Epithelial cell of prostate (primary cell): ENCODE measurements at places on chromosomes 11 and 22.

- no peak for DNase-seq
These were observed 19.4 kb upstream of the MYO18B start for GRCh38 chr22:25722626-25723025.

DNA sequence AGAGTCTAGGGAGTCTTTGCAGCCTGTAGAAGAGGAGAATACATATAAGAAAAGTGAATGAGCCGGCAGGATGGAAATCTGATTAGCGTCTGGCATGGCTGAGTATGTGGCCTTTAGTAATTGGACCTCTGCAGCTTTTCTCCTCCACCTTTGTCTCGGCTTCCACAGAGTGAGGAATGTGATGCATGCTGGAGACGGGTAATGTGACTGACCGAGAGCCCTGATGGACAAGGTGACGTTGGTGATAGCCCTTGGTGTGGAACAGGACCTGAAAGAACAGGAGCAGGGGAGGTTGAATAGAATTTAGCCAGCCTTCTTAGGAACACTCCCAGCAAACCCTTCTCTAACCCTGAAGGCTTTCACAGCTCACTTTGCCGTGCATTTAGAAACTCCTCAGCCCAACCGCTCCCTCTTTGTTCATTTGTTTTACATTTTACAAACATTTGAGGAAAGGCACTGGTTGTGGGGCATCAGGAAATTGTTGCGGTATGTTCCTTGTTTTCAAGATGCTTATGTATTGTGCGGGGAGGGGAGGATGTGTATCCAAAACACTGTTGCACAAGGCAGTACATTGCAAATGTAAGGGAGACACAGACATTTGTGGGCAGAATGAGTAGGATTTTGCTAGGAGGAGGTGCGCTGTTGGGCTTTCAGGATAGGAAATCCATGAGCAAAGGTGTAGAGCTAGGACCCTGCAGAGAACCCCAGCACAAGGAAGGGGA is 6.9 kb downstream of the GTPBP1 start:
- no peak for DNase-seq

GRCh38 chr11:100581318-100581717 is 105.8 kb upstream of the ARHGAP42 start:
- no peak for DNase-seq

- DNase-seq, result no peak
These were observed at the start of gene USH1C for GRCh38 chr11:17544181-17544622. Gene USH1C (minus strand): TSS chr11:17544416. CDS start chr11:17544307, 109 bp downstream.

GRCh38 chr11:36407356-36407755 is 102.7 kb downstream of the TRAF6 start:
- DNase-seq, result no peak

GRCh38 chr22:44884968-44885805 is 124.6 kb downstream of the PHF21B start:
- DNase-seq, result no peak

DNA sequence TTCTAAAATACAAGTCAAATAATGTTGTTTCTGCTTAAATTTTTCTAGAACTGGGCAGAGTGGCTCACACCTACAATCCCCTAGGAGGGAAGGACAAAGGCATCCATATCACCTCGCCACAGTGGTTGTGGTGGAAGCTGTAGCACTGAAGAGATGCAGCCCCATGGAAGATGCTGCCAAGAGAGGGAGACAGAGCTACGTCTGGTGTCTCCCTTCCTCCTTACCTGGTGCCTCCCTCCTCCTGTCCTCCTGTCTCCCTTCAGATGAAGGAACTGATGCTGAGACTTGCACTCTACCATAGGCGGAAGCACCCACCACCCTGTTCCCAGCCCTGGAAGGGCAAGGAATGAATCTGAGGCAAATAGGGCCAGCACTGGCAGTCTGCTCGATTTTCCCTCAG is 22.3 kb downstream of the MMP27 start:
- no peak for DNase-seq

GRCh38 chr11:8354622-8355415 is 91.1 kb upstream of the LMO1 start:
- no peak for DNase-seq

DNA sequence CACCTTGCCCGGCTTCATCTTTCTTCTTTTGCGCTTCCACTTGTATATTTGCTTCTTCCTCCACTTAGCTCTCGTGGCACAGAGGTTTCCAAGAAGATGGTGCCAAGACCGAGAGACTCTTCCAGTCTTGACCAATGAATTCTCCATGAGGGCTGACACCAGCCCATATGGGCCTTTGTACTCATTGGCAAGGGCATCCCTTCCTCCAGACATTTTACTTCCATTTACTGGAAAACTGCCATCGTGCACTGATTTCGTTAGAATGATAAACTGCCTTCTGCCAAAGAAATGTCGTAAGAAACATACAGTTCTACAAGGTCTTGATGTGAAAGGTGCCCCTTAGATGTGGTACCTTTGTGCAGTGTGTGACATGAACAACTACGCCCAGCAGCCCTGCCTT is 4.7 kb upstream of the MIEF1 start:
- no peak for DNase-seq

DNA sequence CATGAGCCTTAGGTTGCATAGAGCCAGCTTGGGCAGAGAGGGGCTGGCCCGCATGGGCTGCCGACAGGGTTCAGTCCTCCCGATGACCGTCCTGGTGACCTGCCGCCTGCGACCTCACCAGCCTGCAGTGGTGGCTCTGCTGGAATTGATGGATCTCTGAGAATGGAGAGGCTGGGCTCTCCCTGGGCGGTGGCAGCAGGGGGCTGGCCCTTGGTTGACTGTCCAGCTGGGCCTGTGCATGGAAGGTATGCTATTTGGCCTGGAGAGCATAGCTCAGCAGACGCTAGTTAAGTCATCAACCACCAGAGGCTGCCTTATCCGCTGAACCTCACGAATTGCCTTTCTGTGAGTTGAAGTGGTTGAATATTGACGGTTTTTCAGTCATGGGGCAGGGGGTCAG is 19.7 kb downstream of the GRAMD4 start:
- DNase-seq, result no peak
